ENCODE measurements at places on chromosomes 11 and 22.

GRCh38 chr11:1043563-1044096 is 7.1 kb upstream of the MUC6 start:
- no peak for DNase-seq

GRCh38 chr11:104091281-104092096 is 55.0 kb downstream of the DDI1 start:
- no peak for DNase-seq

DNA sequence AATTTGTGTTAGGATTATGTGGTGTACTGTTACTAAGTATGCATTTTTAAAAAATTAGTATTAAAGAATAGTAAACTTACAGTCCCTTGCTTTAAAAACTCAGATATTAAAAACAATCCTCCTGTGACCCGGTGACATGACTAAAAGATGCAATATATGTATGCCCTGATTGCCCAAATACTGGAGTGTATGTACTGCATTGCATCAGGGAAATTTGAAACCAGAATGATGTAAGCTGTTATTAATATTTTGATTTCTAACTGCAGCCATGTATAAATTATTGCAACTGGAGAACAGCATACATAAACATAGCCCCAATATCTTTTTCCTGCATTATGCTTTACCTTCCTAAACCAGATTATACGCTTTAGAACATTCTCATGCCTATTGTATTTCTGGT is 3.7 kb upstream of the HSPA8 start:
- DNase-seq, result peak; percentile 81

DNA sequence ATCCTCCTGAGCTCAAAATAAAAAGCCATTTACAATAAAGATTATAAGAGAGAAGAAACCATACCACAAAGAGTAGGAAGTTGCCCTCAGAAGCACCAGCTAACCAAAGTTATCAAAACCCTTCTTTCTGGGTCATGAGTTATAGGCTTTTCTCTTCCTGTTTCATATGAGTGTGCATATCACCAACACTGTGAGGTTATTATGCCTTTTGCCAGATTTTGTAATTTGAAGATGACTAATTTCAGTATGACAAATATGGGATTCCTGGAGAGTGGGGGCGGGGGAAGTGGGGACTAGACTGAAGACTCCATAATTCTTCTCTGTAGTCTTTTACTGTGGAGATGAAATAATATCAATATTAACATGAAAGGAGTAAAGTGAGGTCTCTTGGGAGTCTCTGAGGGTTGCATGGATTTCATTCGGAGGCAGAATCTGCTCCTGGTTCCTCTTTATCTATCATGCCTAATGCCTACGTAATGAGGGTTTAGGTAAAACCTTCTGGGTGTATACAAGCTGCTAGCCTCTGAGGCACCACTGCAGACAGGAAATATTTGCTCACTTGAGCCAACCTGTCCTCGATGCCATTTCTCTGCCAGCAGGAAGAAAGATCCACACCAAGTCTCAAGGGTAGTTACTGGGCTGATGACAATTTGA is 2.1 kb downstream of the LPXN start:
- DNase-seq, result peak; percentile 91

DNA sequence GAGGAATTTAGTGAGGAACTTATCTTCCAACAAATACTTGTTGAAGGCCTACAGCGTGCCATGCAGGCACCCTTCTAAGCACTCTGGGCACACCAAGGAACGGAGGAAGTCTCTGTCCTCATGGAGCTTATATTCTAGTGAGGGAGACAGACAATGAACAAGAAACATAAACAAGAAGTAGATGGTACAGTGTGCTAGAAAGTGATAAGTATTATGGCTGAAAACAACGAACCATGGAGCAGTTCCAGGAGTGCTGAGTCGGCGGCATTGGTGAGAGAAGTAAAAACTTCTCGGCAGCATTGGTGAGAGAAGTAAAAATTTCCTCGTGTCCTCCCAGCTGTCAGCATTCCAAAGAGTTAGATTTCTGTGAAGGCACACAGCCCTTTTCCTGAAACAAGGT is 53.2 kb downstream of the FAM76B start:
- no peak for DNase-seq
